Pancreas (tissue), 10 donors: ENCODE measurements at places on chromosomes 4 and X. TPM values are rescaled to one million over a fixed set of nuclear protein-coding genes. Genes with fewer than 3 reads are reported as not detected.

The TLR6 gene
- 3.9 TPM for total RNA-seq

The NRK gene
- 1.4 TPM for total RNA-seq

The PABPC1L2A gene
- total RNA-seq, result not detected

The GAGE12F gene
- total RNA-seq, result not detected

The DCAF12L2 gene
- 0.09 TPM for total RNA-seq

The KIF4A gene
- not detected for total RNA-seq

DNA sequence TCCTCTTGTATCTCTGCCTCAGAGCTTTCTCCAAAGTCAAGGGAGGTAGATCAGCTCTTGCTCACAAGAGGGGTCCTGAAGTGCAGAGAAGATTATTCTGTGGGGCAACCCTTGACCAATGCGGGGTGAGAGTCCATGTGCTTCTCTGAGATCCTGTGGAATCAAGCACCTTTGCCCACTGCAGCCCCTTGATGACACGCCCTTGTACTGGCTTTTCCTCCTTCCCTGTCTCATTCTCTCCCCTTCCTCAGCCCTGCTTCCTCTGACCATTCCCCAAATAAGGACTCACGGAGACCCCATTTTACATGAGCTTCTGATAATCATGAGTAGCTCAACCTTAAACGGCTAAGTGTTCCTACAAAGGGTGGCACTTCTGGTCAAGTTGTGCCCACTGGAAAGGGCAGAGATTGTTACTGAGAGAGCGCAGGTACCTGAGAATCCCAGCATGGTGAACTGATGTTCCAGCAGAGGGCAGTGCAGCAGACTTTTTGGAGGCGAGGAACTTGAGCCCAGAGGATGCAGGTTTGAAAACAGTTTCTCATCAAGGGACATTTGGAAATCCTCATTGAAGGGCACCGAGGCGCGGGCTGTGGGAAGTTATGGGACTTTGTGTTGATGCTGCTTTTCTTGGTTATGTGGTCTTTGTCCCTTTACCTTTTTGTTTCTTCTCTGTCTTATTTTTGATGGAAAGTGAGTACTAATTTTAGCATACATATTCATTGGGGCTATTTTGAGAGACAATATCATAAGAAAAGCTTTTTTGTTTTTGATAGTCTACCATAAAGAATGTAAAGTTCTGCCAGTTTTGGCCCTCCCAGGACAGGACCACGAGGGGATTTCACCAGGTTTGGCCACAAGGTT is 201.3 kb downstream of the RBM46 start:
- peak; percentile 40 for DNase-seq

DNA sequence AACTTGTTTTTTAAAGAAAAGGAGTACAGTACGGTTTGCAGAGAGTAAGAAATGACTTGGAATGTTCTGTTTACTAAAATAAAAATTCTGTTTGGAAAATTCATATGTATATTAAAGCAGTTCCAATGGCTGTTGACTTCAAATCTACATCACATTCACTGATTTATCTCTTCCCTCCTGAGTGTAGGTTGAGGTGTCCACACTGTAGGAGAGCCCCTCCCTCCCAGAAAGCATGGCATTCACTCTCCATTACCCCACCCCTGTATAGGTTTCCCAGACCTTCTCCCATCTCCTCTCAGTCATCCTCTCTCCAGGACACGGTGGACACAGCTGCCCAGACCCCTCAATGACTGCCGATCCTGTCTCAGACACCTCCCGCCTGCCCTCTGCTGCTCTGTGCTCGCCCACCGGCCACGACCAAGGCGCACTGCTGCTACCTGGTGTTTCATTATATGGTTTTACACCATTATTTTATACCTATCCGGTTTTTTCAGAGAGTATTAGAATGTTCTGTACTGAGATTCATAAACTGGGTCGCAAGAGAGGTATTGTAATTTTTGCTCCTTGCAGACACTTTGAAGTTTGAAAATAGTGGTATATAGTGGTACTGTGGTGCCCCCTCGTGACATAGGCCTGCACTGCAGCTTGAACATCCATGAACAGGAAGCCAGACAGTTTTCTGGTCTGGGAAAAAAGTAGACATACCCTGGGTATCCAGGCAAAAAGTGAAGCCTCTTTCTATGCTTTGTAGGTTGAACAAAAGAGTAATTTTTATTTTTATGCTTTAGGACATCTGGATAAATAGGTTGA is 38.8 kb upstream of the BEX4 start:
- peak; percentile 87 for DNase-seq

- no peak for DNase-seq
Measured at GRCh38 chr4:147548256-147548655, 67.4 kb downstream of the EDNRA start.

DNA sequence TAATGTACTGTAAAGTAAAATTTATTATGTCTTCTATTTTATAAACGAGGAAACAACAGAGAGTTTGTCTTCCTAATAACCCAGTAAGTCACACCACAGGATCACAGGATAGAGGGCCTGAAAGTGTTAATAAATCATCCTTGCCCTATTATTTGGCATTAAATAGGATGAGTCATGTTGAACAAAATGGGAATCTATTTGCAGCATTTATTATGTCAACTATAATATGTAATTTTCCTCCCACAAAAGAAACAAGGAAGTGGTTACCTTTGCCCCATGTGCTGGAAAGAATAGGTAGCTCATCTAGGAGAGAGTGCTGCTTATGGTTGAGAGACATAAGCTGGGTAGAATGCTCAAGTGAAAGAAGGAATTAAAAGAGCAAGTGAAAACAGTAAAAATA is 237.6 kb upstream of the NDST3 start:
- DNase-seq, result no peak

DNA sequence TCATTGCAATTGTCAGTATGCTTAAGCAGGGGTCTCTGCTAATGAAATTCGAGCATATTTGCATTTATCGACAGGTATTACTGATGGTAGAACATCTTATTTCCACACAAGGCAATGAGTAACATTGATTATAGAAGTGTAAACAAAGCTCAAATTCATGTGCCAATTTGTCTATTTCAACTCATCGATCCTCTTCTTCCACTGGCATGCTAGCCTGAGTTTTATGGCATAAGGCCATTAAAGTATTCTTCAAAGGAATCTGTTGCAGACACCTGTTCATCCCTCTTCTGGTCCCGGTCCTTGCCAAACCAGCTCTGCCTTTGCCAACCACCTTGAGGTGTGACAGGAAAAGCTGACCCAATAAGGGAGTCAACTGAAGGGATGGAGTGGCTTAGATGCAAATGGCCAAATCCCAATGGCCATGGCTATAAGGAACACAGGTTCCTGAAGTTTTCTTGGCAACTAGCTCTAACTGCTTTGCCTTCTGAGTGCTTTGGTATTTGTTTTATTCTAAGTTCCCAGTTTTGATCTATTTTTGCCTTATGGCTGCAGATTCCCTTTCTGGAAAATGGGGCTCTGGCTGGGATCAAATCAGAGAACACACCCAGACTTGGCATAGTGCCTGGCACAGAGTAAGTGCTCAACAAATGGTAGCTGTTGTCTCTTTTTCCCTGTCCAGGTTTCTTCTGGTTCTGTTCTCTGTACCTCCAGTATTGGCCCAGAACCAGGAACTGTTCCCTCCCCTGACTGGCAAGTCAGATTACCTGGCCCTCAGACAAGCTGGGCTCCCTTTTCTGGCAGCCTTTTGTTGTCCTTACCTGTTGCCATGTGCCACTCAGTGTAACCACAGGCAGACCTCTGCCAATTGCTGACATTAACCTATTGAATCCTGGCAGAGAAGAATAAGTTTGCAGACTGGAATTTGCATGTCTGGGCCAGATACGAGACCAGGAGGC is 63.1 kb downstream of the RTL9 start:
- peak; percentile 84 for DNase-seq

DNA sequence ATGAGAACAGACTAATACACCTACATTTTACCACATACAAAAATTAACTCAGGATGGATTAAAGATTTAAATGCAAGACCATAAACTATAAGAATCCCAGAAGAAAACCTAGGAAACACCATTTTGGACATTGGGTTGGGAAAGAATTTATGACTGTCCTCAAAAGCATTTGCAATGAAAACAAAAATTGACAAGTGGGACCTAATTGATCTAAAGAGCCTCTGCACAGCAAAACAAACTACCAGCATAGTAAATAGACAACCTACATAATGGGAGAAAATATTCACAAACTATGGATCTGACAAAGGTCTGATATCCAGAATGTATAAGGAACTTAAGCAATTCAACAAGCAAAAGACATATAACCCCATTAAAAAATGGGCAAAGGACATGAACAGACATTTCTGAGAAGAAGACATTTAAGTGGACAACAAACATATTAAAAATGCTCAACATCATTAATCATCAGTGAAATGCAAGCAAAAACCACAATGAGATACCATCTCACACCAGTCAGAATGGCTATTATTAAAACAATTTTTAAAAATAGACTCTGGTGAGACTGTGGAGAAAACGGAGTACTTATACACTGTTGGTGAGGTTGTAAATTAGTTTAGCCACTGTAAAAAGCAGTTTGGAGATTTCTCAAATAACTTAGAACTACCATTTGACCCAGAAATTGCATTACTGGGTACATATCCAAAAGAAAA is 221.7 kb upstream of the DIPK2B start:
- DNase-seq, result no peak

DNA sequence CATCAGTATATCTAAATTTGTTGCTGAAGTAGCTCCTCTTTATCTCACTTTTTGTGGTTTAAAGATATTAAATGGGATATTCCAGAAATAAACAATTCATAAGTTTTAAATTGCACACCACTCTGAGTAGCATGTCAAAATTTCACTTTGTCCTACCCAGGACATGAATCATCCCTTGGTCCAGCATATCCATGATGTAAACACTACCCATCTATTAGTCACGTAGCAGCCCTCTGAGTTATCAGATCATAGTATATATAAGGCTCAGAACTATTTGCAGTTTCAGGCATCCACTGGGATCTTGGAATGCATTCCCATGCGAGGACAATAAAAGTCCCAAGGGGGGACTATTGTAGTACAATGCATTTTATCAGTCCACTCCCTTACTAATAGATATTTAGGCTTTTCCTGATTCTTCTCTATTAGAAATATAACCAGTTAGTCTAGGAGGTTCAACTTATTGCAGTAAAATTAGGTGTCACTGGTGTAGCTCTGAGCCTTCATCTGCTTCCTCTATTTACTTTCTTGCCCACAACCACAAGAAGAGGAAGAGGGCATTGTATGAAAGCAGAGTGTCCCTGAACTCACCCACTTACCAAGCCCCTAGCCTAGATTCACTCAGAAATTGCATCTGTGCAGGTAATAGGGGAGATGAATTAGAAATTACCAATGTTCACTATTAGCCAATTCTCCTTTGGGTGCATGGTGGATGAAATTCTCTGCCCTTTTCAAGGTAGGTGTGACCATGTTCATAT is 409.8 kb upstream of the GALNT7 start:
- no peak for DNase-seq

GRCh38 chr4:56603297-56603696 is 77.8 kb downstream of the HOPX start:
- DNase-seq, result no peak

DNA sequence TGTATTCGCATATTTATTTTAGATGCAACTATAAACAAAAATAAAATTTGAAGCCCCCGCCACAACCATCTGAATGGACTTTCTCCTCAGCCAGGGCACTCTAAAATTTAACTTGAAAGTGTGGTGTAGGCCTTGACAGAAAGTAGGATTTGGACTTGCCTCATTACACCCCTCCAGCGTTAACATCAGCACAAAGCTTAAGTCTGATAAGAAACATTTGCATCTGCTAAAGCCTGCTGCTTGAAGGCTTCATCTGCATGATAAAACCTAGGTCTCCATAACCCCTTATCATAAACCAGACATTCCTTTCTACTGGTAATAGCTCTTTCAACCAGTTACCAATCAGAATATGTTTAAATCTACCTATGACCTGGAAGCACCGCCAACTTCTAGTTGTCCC is 1046.5 kb downstream of the FAT4 start:
- no peak for DNase-seq

DNA sequence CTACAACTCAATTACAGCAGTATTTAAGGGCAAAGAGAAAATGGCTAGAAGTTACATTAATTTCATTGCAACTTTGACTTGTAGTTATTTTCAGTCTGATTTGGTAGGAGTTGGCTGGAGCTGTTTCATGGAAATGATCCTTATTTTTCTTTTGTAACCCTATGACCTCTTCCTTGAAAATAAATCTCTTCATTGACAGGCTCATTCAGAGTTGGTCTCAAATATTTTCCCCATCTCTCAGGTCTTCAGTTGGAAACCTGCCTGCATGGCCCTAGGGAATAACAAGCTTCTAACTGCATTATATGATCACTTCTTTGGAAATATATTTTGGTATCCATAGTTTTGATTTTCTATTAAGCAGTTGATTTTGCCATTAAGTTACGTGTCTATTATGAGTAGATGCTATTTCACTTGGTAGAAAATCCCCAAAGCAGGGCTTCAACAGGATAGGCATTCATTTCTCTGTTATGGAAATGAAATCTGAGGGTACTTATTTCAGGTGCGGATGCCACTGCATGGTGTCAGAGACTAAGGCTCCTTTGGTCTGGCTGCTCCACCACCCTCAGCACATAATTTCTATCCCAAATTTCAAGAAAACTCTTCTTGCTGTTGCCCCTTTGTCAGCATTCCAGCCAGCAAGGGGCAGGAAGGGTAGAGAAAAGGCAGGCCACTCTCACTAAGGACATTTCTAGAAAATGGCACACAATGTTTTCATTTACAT is 502.5 kb downstream of the SPRY1 start:
- no peak for DNase-seq

DNA sequence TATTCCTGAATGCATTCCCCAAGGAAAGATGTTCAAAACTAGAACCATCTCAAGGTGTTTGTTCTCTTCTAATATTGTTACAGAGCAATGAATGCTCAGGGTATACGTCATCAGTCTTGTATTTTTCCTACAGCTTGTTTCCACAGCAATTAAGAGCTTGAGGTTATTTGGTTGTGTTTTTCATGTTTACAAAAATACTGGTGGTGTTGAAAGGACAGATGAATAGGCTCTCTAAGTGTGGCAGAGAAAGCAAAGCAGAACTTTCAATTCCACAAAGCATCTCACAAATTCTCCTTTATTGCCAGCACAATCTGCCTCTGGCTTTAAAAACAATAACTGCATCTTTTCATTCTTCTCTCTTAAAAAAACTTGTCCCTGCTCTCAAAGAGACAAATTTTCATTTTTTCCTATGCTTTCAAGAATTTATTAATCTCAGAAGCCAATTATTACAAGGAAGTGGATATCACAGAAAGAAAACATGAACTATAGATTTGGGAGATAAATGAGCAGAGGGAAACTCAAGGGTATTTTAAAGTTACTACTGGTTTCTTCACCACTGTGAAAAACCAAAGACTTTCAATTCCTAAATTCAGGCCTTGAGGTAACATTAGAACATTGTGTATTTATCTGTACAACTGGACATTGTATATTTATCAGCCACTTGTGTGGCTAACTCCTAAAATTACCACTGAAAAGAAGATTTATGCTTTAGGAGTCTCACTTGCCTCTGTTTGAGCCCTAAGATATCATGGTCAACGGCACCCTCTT is 49.2 kb downstream of the DDX53 start:
- DNase-seq, result no peak

GRCh38 chr4:108988464-108989195 is 225.8 kb upstream of the ETNPPL start:
- DNase-seq, result no peak

DNA sequence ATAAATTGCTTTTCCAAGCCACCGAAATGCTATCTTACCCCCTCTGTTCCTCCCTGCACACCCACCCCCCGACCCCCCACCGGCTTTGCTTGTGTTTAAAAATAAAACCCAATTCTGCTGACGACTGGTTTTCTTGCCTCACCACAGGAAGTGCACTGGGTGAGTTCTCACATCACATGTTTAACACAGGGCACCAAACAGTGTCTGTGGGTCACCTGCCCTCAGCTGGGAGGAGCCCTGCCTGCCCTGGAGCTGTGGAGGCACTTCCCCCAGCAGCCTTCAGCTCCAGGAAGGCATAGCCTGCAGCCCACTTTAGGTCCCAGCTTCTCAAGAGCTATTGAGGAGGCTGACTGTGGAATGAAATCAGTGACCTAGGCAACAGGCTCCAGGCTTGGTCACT is 8.8 kb downstream of the TMEM255A start:
- DNase-seq, result no peak
